Activated CD8-positive, alpha-beta memory T cell treated with anti-CD3 and anti-CD28 coated beads, Interleukin-2, amount 10 ng/mL, durations not matched to agents 7 days and 5 days (primary cell): ENCODE measurements at places on chromosomes 6 and 20. TPM values are rescaled to one million over a fixed set of nuclear protein-coding genes. Genes with fewer than 3 reads are reported as not detected.

DNA sequence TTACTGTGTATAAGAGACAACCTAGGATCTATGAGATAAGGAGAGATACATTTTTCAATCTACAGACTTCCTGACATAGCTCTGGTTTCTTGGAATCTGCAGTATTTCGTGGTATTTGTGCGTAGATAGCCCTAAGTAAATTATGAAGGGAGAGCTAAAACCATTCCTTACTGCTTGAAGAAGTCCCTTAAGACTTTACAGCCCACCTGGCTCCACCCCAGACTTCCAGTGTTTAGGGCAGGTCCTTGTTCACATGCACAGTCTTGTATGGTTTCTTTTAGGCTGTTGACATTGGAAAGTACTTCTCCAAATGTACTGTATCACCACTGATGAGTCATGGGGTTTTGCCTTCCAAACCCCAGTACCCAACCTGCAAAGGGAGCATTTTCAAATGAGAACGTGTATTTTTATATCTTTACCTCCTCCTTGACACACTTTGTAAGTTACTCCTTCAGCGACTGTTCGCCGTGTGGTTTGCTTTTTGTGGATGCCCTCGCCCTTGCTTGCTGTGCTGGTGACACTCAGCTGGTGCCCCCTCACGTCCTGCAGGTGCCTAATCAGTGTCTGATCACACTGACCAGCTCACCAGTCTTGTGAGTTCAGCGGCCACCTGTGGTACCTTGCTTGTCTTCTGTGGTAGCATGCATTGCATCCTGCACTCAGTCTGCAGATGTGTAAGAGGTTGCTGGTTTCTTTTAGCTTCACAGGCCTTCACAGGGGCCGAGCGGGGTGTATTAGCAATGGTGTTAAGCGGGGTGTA is 73.3 kb downstream of the IGF2R start:
- H3K27me3 ChIP-seq, result no peaks in the 10 kb centered on the region
- no peak overlapping the region for H3K4me3 ChIP-seq
- H3K36me3 ChIP-seq, result peaks cover 55% of the 10 kb centered on the region
- peaks cover 17% of the 10 kb centered on the region for H3K4me1 ChIP-seq

GRCh38 chr20:13485576-13485975 is 153.2 kb downstream of the TASP1 start:
- H3K4me3 ChIP-seq, result no peak overlapping the region
- peaks cover 5% of the 10 kb centered on the region for H3K4me1 ChIP-seq
- H3K36me3 ChIP-seq, result peaks cover 28% of the 10 kb centered on the region

GRCh38 chr6:14658886-14659561 is 541.5 kb downstream of the CD83 start:
- peaks cover 31% of the 10 kb centered on the region for H3K4me1 ChIP-seq
- H3K4me3 ChIP-seq, result no peak overlapping the region
- H3K36me3 ChIP-seq, result peaks cover 2% of the 10 kb centered on the region
- H3K27me3 ChIP-seq, result peaks cover 29% of the 10 kb centered on the region
- no peak overlapping the region for H3K27ac ChIP-seq

GRCh38 chr6:13513626-13514502 is 26.5 kb upstream of the GFOD1 start:
- H3K4me3 ChIP-seq, result no peak overlapping the region
- no peaks in the 10 kb centered on the region for H3K4me1 ChIP-seq
- no peak for DNase-seq
- H3K27ac ChIP-seq, result no peak overlapping the region

DNA sequence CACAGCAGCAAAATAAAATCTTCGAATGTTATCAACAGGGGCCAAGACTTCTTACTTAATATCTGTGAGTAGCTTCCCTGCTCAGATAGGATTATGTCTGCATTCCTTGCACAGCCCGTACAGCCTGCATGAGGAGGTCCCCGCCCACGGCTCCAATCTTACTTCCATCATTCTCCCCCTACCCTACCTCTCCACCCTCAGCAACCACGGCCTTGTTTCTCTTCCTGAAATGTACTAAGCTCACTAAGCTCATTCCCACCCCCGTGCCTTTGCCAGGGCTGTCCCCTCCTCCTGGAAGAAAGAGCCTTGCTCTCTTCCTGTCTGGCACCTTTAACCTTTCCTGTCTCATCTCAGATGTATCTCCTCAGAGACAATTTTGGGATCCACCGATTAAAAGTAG is 120.4 kb downstream of the BCAS1 start:
- H3K36me3 ChIP-seq, result peaks cover 9% of the 10 kb centered on the region
- H3K27me3 ChIP-seq, result no peaks in the 10 kb centered on the region
- H3K4me3 ChIP-seq, result no peak overlapping the region
- H3K27ac ChIP-seq, result peak overlapping the region; percentile 11
- DNase-seq, result no peak

GRCh38 chr6:7707787-7708186 is 18.1 kb upstream of the BMP6 start:
- H3K4me1 ChIP-seq, result no peaks in the 10 kb centered on the region
- H3K36me3 ChIP-seq, result no peaks in the 10 kb centered on the region
- DNase-seq, result no peak
- H3K4me3 ChIP-seq, result no peak overlapping the region
- peaks cover 28% of the 10 kb centered on the region for H3K27me3 ChIP-seq
- no peak overlapping the region for H3K27ac ChIP-seq

GRCh38 chr6:108799791-108800190 is 48.4 kb upstream of the ARMC2 start:
- peaks cover 45% of the 10 kb centered on the region for H3K4me1 ChIP-seq
- no peak for DNase-seq
- no peaks in the 10 kb centered on the region for H3K36me3 ChIP-seq
- no peak overlapping the region for H3K4me3 ChIP-seq

DNA sequence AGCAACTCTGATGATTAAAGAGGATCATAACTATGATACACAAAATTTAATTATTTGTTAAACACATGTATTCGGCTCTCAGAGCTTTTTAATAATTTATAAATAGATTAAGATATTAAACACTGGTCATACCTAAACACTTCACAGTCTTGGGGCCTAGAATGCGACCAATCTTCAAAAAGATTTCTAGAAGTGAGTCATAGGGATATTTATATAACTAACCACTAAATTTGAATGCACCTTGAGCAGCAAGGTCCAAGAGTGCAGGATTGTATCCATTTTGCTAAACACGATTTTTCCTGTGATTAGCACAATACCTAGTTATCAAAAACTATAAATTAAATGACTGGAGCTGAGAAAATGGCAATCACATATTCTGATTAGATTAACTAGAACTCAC is 709.3 kb downstream of the EPHA7 start:
- no peaks in the 10 kb centered on the region for H3K27me3 ChIP-seq
- no peak for DNase-seq
- no peaks in the 10 kb centered on the region for H3K36me3 ChIP-seq
- no peak overlapping the region for H3K4me3 ChIP-seq
- no peak overlapping the region for H3K27ac ChIP-seq

- H3K27me3 ChIP-seq, result peaks cover 5% of the 10 kb centered on the region
- no peak for DNase-seq
- H3K4me1 ChIP-seq, result no peaks in the 10 kb centered on the region
- H3K27ac ChIP-seq, result no peak overlapping the region
- no peaks in the 10 kb centered on the region for H3K36me3 ChIP-seq
- no peak overlapping the region for H3K4me3 ChIP-seq
Observed at GRCh38 chr20:23117738-23118137, 31.6 kb upstream of the CD93 start.

DNA sequence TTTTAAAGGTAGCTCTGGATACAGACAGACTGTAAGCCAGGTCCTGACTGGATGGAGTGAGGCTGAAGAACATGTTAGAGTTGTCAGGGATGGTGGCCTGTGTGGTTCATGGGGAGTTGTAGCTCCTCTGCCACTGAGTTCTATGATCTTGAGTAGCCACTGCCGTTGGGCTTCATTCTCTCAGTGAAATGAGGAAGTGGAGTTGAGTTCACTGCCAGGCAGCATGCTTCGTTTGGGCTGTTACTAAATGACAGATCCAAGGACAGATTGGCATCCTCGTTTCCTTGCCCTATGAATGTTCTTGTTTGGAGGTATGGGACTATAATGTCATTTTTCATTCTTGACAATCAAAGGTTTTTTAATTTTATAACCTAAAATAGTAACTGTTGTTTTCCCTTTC is 37.2 kb downstream of the SCAND1 start:
- peaks cover 10% of the 10 kb centered on the region for H3K4me1 ChIP-seq
- H3K36me3 ChIP-seq, result peaks cover 44% of the 10 kb centered on the region
- no peak for DNase-seq
- no peak overlapping the region for H3K27ac ChIP-seq
- no peaks in the 10 kb centered on the region for H3K27me3 ChIP-seq
- no peak overlapping the region for H3K4me3 ChIP-seq

GRCh38 chr20:64011366-64011779 is 24.6 kb upstream of the C20orf204 start:
- peaks cover 57% of the 10 kb centered on the region for H3K36me3 ChIP-seq
- no peak for DNase-seq
- H3K4me1 ChIP-seq, result peaks cover 61% of the 10 kb centered on the region
- no peaks in the 10 kb centered on the region for H3K27me3 ChIP-seq
- H3K27ac ChIP-seq, result peak overlapping the region; percentile 72
- no peak overlapping the region for H3K4me3 ChIP-seq

DNA sequence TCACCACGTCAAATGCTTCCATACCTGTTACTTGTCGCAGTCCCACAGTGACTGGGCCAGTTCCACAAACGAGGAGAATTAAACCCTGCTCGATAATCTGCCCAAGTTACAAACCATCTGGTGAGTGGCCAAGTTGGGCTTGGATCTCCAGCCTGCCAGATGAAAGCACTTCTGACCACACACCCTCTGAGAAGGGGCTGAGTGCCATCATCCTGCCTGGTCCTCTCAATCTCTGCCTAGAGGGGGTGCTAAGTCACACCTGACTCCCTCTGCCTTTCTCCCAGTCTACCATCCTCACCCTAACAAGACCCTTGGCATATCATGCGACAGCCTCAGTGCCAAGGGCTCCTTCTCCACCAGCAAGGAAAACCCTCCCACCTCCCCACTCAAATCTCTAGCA is 15.8 kb downstream of the RRP36 start:
- H3K27me3 ChIP-seq, result no peaks in the 10 kb centered on the region
- H3K4me3 ChIP-seq, result no peak overlapping the region
- H3K4me1 ChIP-seq, result peaks cover 3% of the 10 kb centered on the region
- H3K27ac ChIP-seq, result no peak overlapping the region
- DNase-seq, result no peak

DNA sequence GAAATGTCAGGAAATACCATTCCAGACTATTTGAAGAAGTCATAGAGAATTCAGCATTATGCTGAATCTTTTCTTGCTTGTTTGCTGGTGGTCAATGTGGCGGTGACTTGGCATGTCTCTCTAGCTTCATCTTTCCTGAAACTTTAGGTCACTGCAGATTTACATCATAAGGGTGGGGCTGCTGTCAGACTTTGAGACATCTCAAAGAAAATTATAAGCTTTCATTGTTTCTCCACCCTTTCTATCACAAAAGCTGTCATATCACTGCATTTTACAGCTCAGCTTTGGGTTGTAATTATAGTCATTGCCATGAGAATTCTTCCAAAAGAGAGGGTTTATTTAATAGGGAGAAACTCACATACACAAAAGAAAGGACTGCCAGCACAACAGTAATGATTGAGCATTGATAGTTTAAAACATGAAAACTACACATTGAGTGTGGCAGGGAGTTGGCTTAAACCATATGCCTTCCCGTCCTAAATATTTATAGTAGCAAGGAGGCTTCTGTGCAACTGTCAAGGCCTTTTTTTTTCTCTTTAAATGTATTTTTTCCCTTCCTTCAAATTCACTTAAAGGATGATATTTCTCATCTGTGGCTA is 44.7 kb upstream of the LRRC1 start:
- no peak for DNase-seq
- no peak overlapping the region for H3K4me3 ChIP-seq
- H3K36me3 ChIP-seq, result no peaks in the 10 kb centered on the region

- DNase-seq, result no peak
- H3K27ac ChIP-seq, result no peak overlapping the region
- H3K36me3 ChIP-seq, result no peaks in the 10 kb centered on the region
- no peaks in the 10 kb centered on the region for H3K4me1 ChIP-seq
Observed at GRCh38 chr6:21914121-21914973, 320.8 kb downstream of the SOX4 start.

DNA sequence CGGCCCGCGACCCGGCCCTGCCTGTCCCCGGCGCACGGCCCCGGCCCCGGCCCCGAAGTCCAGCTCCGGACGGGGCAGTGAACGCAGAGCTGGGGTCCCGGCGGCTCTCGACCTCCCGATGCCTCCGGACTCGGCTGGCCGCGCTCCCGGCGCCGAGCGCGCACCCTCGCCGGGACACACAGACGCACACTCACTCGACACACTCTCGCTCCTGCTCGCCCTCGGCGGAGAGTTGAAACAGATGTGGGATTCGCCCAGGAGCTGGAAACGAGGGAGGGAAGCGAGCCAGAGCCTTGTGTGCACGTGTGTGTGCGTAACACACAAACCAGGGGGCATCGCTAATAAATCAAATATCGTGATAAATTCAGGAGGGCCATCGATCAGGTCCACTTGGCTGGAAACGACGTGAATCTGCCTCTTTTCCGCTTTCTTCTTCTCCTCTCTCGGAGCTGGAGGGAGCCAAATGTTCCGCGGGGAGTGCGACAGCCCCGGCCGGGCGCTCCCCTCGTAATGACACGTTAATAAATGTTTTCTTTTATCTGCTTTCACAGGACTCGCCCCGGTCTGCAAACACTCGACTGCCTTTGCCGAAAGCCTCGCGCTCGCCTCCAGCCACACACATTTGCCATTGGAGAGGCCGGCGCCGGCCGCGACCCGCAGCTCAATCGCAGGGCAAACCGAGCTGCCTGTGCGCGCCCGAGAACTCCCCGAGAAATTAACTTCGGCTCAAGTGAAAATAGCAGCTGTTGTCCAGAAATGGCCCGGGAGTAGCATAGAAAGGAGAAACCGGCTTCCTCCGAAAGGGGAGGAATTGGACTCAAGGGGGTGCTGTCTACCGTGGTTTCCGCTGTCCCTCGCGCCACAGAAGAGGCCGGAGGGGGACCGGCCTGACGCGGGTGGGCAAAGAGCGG is 828 bp upstream of the SULF2 start:
- H3K4me3 ChIP-seq, result peak overlapping the region; percentile 55
- H3K4me1 ChIP-seq, result peaks cover 13% of the 10 kb centered on the region
- H3K27me3 ChIP-seq, result peaks cover 84% of the 10 kb centered on the region
- H3K27ac ChIP-seq, result peak overlapping the region; percentile 15

The ZBTB24 gene
- total RNA-seq, result 17.5 TPM

The BHLHE23 gene
- not detected for total RNA-seq

The BPIFA2 gene
- total RNA-seq, result not detected

The MAK gene
- 0.82 TPM for total RNA-seq

The FOXA2 gene
- not detected for total RNA-seq

The SOD2 gene
- total RNA-seq, result 47.8 TPM

The LSM14B gene
- 34.6 TPM for total RNA-seq

The TRIM40 gene
- total RNA-seq, result not detected
